Caco-2 (cell line): ENCODE measurements at places on chromosomes 5 and 9. TPM values are rescaled to one million over a fixed set of nuclear protein-coding genes. Genes with fewer than 3 reads are reported as not detected.

Gene BRD8
- 97.4 and 104 TPM in 2 replicates for total RNA-seq

Gene CCNG1
- total RNA-seq = 175 and 181 TPM in 2 replicates

Gene SEMA6A
- 18.3 and 26.3 TPM in 2 replicates for total RNA-seq

Gene PAM
- 48.0 and 50.1 TPM in 2 replicates for total RNA-seq

Gene CDKN2B-AS1
- 1.2 and 2.1 TPM in 2 replicates for total RNA-seq

Gene BARX1
- total RNA-seq = not detected in 2 replicates
